ENCODE measurements at places on chromosomes 16 and 17.

GRCh38 chr17:17109256-17109655 lies 67.0 kb downstream of the MPRIP start:
- no peak for DNase-seq

DNA sequence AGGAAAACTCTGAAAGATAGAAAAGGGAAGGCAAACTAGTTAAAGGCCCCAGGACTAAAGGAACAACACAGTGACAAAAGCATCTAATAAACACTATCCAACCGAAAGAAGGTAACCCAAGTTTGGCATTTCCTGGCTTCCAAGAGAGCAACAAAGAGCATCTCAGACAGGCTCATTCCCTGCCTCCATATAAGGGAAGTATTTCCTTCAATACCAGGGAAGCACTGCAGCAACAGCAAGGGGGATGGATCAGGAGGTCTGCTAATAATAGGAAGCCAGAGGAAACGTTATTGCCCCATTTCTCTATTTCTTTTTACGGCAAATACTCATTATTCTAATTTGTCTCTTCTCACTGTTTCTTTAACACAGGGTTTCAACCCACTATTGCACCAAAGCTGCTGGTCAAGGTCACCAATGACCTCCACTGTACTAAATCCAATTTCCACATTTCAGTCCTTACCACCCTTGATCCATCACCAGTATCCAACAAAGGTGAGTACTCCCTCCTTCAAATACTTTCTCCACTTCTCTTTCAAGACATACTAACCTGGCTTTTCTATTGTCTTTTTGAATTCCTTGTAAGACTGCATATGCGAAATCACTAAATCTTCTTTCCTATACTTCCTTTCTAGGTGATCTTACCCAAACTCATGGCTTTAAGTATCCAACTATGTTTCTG lies 86.1 kb downstream of the KANSL1 start:
- DNase-seq, result no peak

DNA sequence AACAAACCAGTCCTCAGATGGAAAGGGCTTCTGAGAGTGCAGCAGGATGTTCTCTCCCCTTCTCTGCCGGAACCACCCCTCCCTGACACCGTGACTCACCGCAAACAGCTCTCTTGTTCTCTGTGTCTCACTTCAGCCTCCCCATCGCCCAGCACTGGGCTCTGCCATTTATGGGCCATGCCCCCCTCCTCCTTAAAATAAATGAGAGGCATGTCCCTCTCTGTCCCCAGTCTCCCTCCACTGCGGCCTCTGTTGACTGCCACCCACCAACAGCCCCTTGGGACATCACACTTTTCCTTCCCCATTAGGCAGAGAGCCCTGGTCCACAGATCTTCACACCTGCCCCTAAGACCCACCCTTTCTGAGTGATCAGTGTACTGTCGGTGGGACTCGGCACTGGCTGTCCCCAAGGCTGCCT lies 6.3 kb downstream of the CCDC102A start:
- DNase-seq, result peak; percentile 84

DNA sequence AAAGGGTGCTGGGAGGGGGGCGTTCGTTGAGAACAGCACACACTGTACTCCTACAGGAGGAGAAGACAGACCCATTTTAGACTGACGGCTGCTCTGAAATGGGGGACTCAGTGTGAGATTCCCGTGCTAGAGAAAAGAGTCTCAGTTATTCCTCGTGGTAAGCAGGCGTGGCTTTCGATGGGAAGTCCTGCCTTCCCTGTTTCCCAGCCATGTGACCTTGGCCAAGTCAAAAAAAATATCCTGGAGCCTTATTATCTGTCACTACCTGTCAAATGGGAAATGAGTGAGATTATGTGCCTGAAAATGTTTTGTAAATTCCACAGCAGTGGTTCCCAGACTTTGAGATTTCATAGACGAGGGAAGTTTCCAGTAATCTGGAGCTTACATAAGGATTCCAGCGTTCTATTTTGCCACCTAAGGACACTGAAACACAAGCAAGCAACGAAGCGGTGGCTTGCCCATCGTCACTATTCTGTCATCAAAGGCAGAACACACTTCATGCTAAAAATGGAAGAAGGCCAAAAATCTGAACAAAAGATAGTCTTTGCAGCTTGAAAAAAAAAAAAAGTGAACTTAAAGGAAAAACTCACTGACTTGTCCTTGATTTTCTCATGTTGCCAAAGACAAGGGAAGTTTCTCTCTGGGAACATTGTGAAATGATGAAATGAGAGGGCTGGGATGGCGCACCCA lies 253.4 kb upstream of the RPL38 start:
- DNase-seq, result no peak

GRCh38 chr17:54992797-54993639 lies 24.5 kb downstream of the STXBP4 start:
- DNase-seq, result no peak

GRCh38 chr17:19019041-19019941 lies 14.7 kb upstream of the FAM83G start:
- no peak for DNase-seq

- DNase-seq, result no peak
These were observed 31.5 kb downstream of the MPRIP start for GRCh38 chr17:17073581-17074403.

GRCh38 chr16:57305159-57305811 lies 20.8 kb upstream of the PLLP start:
- no peak for DNase-seq

DNA sequence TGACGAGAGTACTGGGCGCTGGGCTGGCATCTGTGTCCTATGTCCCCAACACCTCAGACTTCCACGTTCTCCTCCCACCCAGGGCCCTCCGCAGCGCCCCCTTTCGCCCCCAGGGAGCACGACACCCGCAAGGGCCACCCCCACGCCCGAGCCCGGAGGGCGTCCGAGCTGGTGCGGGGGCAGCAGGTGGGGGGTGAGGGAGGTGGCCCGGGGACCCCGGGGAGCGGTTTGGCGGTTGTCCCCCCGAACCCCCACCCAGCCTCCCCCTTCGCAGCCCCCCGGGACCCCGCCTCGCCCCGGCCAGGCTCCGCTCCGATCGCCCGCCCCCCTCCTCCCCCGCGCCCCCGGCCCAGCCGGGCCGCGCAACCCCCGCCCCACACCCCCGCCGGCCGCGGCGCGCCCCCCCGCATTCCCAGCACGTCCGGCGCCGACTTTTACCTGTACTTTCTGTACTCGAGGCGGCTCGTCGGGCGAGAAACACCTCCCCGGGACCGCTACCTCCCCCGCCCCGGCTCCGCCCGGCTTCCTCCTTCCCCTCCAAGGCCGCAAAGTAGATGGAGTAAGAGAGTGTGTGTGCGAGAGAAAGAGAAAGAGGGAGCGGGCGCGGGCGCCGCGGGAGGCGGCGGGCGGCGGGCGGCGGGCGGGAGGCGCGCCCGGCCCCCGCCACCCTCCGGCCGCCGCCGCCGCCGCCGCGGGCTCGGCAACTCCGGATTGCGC lies 901 bp downstream of the CDYL2 start:
- peak; percentile 13 for DNase-seq

DNA sequence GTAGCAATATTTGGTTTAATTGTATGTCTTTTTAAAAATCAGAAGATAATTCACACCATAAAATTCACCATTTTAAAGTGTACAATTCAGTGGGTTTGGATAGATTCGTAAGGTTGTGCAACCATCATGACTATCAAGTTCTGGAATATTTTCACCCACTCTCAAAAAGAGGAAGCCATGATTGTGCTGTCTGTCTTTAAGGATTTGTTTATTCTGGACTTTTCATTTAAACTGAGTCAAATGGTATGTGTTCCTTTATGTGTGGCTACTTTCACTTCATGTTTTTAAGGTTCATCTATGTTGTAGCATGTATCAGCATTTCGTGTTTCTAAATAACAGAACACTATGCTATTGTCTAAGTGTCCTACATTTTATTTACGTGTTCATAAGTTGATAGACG lies 68.1 kb upstream of the CPHXL start:
- no peak for DNase-seq

DNA sequence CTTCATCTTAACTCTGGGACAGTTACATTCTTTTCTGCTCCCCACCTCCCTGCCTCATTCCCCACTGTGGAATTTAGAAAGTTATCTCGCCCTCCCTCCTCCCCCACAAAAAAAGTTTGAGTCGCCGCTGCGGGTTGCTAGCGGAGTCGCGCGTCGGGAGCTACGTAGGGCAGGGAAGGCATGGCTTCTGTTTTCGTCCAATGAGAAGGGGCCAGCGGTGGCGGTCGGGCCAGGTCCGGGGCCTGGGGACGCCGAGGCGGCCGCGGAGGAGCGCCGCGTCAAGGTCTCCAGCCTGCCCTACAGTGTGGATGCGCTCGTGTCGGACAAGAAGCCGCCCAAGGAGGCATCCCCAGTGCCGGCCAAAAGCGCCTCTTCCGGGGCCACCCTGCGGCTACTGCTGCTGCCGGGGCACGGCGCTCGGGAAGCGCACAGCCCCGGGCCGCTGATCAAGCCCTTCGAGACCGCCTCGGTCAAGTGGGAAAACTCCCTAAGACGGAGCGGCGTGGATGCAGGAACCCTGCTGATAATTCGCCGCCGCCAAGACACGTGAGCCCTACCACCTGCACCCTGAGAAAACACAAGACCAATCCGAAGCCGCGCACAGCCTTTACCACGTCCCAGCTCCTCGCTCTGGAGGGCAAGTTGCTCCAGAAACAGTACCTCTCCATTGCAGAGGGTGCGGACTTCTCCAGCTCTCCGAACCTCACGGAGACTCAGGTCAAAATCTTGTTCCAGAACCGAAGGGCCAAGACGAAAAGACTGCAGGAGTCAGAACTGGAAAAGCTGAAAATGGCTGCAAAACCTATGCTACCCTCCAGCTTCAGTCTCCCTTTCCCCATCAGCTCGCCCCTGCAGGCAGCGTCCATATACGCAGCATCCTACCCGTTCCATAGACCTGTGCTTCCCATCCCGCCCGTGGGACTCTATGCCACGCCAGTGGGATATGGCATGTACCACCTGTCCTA lies 8.9 kb downstream of the OR4D1 start:
- DNase-seq, result peak; percentile 16

GRCh38 chr16:17018585-17018939 lies 452.2 kb downstream of the XYLT1 start:
- no peak for DNase-seq

DNA sequence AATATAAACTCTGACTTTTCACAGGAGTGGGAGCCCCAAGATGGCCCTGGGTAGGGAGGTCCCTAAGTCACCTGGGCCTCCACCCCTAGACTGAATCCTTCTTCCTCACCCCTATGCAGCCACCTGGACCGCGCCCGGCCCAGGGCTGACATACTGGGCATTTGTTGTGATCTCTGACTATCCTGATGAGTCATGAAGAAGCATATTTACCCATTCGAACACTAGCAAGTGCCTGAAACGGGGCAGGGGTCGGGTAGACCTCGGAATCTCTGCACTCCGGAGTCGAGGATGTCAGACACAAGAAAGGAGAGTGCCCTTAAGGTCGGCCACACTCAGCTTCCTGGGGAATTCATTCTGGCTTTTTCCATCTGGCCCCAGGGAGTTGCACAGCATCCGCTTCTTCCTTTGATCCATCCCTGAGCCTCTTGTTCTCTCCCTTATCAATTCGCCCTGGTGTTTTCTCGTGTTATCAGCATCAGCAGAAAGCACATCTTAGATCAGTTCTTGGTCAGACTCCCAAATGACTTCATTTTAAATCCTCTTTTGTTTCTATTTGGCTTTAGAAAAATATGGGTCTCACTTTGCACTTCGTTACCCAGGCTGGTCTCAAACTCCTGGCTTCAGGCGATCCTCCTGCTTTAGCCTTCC lies 10.4 kb downstream of the METTL22 start:
- no peak for DNase-seq

GRCh38 chr16:56425439-56425832 lies at the start of gene AMFR:
TSS of gene AMFR (minus strand) at chr16:56425545. CDS start at chr16:56425327, 218 bp downstream.
- DNase-seq, result peak; percentile 80

DNA sequence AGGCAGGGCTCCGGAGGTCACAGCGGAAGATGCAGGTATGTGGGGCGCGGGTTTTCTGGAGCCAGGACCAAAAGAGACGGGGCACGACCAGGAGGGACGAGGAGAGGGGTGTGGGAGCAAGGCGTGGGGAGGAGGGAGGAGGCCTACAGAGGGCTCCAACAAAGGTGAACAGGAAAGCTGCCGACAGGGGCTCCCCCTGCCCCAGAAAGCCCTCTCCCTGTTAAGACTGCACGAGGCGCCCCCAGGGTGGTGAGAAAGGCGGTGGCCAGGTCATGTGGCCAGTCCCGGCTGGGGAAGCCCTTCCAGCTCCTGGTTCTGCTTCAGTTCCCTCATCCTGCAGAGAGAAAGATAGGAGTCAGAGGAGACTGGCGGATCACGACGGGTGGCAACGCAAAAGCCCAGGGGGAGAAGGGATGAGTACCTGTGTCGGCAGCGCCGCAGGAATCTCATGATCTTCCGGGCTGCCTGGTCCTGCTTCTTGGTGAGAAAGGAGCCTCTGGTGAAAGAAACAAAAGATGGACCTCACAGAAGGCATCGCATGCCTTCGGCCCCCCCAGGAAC lies 949 bp upstream of the SPAG7 start:
- DNase-seq, result no peak

GRCh38 chr17:75064867-75065561 lies 18.0 kb downstream of the KCTD2 start:
- no peak for DNase-seq

DNA sequence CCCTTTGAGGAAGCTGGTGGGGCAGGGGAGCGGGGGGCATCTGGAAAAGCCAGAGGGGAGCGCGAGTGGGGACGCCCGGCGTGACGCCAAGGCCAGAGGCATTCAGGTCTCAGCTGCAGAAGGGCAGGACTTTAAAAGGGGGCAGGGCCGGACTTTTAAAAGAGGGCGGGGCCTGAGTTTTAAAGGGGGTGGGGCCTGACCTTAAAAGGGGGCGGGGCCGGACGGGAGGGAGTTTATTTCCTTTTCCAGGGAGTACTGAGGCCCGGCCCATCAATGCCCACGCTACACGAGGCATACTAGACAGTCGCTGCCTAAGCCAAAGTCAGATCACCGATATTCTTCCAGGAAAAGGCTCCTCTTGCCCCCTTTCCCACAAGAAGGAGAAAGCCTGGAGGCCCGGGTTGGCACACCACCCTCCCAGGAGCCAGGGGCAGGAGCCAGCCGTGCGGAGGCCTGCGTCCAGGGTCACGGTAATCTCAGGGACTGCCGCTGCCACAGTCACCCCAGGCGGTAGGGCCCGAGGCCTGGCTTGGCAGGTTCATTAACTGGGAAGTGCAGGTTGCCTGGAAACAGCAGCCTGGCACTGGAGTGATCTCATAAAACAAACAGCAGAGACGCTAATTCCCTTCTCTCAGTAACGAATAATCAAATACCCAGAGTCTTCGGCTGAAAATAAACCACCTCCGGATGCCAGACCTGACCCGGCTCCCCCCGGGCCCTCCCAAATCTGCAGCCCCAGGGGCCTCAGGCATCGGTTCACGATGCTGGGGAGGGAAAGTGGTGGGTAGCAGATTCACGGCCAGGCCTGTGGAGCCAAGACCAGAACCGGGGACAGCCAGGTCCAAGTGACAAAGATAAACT lies 90.7 kb downstream of the TIMM22 start:
- no peak for DNase-seq

DNA sequence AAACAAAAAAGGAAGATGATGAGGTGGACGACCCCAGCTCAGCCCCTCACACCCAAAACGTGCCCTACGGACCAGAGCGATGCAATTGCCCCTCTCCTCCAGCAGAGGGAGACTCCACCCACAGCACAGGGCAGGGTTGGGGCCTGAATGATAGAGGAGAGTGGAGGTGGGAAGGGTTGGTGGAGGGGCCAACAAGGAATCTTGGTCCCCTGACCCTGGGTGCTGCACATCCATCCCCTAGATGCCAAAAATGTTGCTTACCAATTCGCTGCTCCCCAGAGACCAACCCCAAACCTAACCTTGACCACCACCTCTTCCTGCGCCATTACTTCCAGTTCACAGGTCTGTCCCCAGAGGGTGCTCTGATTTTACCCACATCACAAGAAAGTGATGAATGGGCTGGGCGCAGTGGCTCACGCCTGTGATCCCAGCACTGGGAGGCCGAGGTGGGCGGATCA lies 12.9 kb downstream of the P2RX5 start:
- peak; percentile 51 for DNase-seq

- no peak for DNase-seq
These were observed 5.8 kb upstream of the RFFL start for GRCh38 chr17:35069311-35069710.
